ENCODE measurements at places on chromosomes 3 and 15.

GRCh38 chr15:74171965-74172541, 1.5 kb upstream of the ISLR start:
- no peak for DNase-seq

DNA sequence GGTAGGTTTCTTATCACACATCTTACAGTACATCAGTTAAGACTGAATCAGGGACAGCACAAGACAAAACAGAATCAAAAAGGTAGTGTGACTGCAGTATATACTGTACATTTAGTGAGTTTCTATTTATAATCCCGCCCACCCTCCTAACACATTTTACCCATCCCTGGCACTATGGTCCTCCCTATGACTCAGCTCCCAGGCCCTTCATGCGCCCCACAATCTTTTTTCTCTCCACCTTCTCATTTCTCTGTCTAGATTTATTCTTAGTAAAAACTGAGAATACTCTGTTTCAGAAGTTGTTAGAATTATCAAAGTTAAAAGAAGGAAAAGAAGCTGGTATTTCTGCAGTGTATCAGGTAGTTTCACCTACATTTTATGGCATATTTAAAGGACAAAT, 427.3 kb downstream of the CNTN4 start:
- DNase-seq = no peak

DNA sequence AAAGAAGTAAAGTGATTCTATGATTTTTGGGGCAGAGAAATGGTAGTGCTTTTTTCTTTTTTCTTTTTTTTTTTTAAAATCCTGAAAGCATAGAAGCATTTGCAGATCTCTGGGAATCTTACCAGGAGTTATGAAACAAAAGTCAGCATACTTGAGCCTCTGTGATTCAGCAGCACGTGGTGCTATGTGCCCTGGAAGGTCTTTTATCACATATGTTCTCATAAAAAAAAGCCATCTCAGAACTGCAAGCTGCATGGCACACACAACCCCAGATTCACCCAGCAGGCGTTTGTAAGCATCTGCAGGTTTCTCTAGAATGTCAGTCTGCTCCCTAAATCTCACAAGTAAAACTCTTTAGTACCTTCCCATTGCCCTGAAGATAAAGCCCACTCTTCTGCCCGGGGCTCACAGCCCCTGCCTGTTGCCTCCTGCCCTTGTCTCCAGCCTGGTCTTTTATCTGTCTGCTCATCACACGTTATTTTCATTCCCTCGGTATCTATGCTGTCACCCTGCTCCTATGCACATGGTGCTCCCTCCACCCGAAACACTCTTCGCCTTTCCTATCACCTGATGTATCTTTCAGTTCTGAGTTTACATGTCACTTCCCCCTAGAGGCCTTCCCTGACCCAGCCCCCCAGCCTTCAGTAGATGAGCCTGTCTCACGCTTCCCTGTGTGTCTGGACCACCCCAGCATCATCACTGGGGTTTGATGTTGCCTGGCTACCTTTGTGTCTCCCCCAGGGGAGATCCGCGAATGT, 72.4 kb downstream of the CHDH start:
- peak; percentile 20 for DNase-seq

DNA sequence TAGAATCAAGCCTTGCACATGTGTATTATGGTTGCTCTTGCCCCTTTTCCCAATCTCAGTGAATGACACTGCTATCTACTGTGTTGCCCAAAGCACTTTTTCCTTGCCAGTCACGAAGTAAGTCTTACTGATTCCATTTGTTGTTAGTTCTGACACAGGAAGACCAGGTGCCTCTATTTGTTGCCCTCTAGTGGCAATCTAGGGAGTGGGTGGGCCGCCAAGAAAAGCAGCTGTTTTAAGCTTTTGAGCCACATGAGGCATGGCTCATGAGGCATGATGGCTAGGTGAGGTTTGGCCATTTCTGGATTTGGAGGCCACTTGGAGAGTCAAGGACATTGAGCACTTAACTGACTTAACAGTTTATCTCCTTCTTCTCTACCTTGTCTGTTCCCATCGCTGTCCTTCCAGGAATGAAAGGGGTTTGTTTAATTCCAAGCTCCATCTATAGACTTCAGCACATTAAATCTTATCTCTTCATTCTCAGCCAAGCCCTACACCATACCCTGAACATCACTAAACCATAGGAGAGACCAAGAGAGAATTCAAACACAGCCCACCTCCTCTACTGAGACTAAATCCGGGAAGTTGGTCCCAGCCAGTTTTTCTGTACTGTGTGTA, 103.1 kb downstream of the HCN4 start:
- peak; percentile 33 for DNase-seq

GRCh38 chr3:122200661-122201060, 17.2 kb downstream of the CASR start:
- DNase-seq = peak; percentile 26

DNA sequence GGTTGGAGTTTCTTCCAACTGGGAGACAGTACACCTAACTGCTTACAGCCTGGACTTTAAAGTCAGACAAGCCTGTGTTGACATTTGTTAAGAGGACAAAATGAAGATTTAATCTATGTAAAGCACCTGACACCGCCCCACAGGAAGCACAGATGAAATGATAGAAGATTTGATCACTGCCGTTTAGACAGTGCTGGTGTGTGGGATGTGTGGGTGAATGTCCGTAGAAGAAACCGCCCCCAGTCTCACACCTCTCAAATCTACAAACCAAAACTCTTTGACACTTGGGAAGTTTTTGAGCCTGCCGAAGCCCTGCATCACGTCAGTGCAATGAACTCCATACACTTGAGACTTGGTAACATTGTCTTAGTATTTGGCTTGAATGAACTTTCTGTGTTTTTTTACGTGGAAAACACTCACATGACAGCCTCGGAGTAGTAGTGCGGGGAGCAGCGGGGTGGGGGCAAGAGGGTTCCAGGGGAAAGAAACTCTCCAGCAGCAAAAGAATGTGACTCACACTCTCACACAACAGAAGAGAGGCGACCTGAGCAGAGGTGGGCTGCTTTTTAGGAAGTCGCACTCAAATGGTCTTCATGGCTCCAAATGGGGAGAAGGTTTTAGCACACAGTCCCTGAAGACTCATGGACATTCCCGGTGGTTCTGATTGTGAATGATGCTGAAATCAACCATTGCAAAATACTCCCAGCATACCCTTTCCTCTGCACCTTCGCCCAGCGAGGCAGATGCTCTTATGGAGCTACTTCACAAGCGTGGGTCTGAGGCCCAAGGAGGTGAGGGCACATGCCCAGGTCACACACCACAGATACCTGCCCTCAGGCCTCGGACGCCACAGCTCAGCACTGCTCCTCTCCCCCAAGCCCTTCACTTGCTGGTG, 79.2 kb downstream of the SRGAP3 start:
- no peak for DNase-seq
